ENCODE measurements at places on chromosomes 5 and 9.

DNA sequence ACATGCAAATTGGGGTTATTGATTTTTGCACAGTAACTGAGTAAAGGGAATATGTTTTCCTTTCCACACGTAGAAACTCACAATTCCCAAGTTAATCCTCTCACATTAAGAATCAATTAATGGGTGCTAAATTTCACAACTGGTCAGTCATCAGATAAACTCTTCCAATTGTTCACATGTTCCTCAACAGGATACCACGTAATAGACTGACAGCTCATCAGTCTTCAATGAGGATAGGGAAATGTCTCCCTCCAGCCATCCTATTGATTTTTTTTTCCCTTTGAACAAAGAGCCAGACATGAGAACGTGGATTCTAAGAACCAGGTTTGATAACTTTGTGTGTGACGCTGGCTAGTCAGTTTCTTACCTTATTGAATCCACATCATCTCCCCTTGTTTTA, 768 bp upstream of the CER1 start:
- no peak for DNase-seq

- DNase-seq: no peak
Measured at GRCh38 chr5:73061593-73061992, 58.8 kb upstream of the TMEM171 start.

DNA sequence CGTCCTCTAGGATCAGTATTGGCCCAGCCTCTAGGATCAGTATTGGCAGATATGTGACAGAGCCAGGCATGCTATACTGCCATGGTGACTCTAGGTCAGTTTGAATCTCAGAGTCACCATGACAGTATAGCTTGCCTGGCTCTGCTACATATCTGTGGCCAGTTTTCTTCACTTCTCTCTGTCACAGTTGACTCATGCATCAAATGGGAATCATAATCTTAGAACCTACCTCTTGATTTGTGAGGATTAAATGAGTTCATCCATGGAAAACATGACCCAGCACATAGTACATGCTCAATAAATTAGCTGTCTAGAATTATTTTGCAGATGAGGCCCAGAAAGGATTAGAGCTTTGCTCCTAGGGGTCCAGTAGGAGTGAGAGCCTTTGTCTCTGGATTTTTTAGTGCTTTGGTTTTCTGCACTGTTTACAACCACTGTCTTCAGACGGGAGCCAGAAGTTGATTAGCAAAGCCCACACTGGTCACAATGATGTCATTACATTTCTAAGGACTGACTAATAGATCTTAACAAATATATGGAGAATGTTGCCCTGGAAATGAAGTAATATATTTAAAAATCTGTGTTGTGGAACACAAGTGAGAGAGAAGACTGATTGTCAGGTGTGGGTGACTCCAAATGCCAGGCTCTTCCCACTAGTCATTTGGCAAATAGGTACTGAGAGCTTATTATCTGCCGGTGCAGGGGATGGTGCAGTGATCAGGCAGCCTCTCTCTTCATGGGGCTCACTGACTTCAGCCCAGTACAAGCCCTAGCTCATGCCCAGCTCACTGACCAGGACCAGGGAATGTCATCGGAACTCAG, 76.0 kb downstream of the COL15A1 start:
- DNase-seq: no peak

DNA sequence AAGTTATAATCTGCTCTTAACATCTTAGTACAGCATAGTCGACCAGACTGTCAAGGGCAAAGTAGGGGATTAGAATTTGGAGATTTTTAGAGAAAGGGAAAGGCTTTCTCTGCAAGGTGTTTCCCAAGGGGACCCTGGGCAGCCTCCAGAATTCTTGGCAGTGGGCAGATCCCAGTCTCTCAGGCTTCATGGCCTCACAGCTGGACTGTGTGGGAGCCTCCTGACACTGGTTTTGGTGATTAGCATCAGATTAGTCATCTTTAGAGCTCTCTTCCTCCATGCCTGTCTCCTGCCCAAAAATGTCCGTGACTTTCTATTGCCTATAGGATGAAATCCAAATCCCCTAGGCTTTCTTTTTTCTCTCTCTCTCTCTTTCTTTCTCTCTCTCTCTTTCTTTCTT, 370.7 kb downstream of the ZSWIM6 start:
- DNase-seq: no peak

GRCh38 chr5:7754997-7755596, 95.8 kb downstream of the CFAP90 start:
- no peak for DNase-seq

DNA sequence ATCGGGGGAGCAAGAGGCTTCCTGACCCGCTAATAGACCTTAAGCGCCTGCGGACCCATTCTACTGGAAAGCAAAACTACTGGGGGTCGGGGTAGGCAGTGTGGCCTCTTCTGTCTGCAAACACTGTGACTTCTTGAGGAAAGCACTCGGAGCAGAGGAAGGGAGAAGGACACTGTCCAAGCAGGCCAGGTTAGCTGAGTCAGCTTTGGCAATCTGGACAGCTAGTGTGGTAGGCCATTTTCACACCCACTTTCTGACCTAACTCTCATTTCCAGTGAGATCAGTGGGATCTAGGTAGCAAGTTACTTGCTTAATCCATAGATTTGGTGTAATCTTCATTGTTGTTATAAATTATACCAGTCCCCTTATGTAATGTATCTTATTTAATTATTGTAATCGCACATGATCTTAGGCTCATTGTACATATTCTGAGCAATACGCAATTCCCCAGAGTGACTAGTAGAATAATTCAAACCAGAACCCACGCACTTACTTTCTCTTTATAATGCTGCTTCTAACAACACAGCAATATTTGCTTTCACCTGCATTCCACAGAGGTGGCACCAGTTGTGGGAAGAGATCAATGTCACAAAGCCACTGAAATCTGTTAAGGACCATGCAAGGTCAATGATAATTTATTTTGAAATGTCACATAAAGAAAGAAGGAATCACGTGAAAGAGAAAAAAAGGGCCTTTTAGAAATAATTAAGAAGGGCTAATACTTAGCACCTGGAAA, 82.9 kb downstream of the NREP start:
- DNase-seq: no peak

- DNase-seq: no peak
Measured at GRCh38 chr9:32738501-32739172, 44.7 kb upstream of the TMEM215 start.
